RKO (cell line): ENCODE measurements at places on chromosomes 4 and X.
A peak's percentile ranks its signal among the peaks of the same experiment; 100 is the strongest.

DNA sequence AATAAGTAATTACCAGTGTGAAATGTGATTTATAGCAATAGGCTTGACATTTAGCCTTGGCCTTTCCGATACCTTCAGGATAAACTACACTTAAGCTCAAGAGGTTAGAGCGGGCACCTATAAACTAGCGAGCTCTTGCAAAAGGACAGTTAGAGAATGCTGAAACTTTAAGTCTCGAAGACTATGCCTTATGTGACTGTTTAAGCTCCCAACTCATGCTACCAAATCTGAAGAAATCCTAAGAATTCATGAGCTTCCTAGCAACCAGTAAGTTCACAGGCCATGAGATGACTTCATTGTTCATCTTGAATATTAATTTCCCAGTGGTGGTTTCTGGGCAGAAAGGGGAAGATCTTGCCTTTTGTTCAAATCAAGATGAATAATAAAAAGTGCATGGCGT is 4.7 kb downstream of the STOX2 start:
- no peak for DNase-seq

- no peak for DNase-seq
These were observed 78.8 kb downstream of the CLDN22 start for GRCh38 chr4:183241322-183241640.

DNA sequence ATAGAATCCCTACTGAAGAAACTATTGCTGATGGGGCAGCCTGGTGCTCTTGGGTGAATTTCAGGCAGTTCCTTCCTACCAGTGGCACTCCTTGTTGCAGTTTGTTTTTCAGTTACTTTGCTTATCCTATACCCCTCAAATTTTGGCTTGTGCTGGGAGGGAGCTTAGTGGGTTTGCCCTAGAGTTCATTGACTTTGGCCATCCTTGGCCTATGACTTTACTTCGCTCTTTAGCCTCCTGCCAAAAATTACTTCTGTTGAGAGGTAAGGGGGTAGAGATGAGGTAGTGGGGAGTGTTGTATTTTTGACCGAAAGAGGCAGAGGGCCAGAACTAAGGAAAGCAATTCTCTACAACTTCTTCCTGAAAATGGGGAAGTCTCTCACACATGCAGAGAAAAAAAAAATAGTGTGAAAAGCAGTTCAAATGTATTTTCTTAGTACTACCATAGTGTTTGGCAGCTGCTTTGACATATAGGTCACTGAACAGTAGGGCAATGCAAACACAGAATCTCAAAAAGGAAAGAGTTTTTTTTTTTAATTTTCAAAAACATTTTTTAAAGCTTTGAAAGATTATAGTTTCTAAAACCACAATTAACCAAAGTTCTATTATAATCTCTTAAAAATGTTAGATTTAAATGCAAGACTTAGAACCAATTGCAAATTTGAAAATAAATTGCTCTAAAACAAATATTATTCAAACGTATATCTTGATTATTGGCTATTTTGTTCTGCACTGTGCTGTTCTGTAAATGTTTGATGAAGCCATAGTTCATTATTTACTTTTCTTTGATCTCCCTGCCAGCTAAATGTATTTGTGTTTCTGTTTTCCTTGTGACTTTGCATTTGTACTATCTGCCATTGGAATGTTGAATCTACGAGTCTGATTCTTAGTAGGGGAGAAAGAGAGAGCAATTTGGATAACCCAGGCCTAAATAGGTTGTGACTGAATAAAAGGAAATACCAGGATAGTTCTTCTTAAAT is 73.6 kb downstream of the DCK start:
- no peak for DNase-seq

- DNase-seq, result peak; percentile 30
These were observed 240.5 kb downstream of the GRIA3 start for GRCh38 chrX:123424546-123424945.

DNA sequence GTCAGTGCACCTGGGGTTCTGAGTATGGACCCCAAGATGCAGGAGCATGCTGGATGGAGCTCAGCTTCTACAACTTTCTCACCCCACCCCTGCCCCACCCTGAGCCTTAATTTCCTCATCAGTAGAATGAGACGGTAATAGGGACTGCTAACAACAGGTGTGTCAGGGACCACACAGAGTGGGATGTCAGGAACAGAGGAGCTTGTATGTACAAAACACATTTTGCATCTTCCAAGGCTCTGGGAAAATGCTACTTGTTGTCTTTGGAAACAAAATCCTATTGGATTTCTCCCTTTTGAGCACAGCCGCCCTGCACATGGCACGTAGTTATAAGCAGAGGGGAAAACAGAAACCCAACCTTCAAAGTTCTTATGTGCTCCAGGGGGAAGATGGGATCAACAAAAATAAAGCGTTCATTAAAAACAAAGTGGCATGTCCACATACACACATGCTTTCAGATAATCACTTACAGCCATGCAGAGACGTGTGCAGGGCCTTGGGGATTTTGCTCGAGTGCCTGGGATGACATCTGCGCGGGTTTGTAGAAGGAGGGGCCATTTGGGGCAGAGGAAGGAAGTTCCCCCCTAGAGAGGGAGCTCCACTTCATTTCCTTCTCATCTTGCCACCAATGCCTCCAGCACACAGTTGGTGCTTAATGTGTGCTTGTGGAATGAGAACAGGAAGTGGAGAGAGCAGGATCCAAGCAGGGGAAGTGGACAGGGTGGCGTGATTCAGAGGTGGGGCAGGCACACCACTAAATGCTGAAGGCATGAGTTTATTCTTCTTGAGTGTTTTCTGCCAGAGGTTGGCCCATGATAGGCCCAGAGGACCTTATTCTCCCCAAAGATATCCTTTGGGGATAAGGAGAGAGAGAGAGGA is 138.9 kb downstream of the SMIM20 start:
- DNase-seq, result no peak

GRCh38 chrX:53286171-53286570 is 4.8 kb upstream of the IQSEC2 start:
- no peak for DNase-seq

DNA sequence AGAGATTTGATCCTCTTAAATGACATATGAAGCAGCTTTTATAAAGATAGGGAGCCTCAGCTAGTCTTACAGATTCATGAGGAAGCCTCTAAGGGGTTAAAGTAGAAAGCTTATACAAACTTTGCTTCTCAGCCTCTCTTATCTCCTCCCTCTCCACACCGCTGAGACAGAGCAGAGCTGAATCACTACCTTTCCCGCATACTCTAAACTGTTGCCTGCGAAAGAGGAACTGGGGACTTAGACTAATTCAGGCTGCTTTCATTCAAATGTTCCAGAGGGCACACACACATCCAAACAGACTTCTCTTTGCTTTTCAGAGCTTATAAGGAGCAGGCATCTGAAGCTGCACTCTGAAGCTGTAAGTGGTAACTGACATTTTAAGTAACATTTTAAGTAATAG is at the start of gene SERTM2:
Gene SERTM2 (plus strand): TSS at position 169 of the 400 bp plus-strand sequence. CDS start 7,213 bp downstream, outside the sequence.
- no peak for DNase-seq
